Stomach (tissue), 19 donors: ENCODE measurements at places on chromosomes 6 and 20. TPM values are rescaled to one million over a fixed set of nuclear protein-coding genes. Genes with fewer than 3 reads are reported as not detected.

Gene ZC2HC1B
- total RNA-seq, result not detected

GRCh38 chr20:61659246-61659993, 406.3 kb downstream of the TAF4 start:
- no peak overlapping the region for H3K27ac ChIP-seq
- H3K4me3 ChIP-seq, result no peak overlapping the region
- peaks cover 39% of the 10 kb centered on the region for H3K27me3 ChIP-seq
- H3K4me1 ChIP-seq, result no peaks in the 10 kb centered on the region
- no peak for DNase-seq
- no peaks in the 10 kb centered on the region for H3K36me3 ChIP-seq

DNA sequence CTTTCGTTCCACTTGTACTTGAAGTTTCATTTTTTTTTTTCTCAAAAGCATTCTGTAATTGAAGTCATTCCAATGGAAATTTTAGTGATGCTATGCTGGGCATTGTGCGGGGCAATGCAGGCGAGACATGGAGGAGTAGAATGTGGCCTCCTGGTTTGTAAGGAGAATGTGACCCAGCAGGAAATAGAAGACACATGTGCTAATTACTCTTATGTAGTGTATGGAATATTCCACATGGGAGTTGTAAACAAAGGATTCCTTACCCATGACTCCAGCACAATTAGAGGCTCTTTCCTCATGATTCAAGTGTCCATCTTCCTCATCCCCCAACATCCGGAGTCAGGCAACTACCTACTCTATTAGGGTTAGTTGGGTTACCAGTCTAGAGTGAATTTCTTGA, 14.9 kb upstream of the RFPL4B start:
- no peaks in the 10 kb centered on the region for H3K36me3 ChIP-seq
- H3K4me1 ChIP-seq, result peaks cover 1% of the 10 kb centered on the region
- H3K27me3 ChIP-seq, result no peaks in the 10 kb centered on the region

DNA sequence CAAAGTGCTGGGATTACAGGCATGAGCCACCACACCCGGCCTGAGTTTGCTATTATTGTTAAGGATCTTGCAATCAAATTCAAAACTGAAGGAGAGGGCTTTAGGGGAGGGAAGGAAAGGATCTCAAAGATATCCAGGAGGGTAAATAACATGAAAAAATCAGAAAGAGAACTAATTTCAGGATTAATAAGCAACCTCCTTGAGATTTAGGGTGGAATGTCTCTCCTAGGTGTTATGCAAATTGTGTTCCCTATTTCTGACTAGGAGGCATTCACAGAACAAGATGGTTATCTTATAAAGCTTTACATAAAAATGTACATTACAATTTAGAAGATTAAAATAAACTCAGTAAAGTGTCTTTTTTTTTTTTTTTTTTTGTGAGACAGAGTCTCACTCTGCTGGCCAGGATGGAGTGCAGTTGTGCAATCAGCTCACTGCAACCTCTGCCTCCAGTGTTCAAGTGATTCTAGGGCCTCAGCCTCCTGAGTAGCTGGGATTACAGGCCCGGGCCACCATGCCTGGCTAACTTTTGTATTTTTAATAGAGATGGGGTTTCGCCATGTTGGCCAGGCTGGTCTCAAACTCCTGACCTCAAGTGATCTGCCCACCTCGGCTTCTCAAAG, 92.0 kb upstream of the BEND3 start:
- no peaks in the 10 kb centered on the region for H3K4me1 ChIP-seq
- H3K27me3 ChIP-seq, result no peaks in the 10 kb centered on the region
- peaks cover 9% of the 10 kb centered on the region for H3K36me3 ChIP-seq
- no peak overlapping the region for H3K4me3 ChIP-seq
- DNase-seq, result no peak

Gene C4B
- 14.9 TPM for total RNA-seq

Gene TBXT
- total RNA-seq, result not detected

DNA sequence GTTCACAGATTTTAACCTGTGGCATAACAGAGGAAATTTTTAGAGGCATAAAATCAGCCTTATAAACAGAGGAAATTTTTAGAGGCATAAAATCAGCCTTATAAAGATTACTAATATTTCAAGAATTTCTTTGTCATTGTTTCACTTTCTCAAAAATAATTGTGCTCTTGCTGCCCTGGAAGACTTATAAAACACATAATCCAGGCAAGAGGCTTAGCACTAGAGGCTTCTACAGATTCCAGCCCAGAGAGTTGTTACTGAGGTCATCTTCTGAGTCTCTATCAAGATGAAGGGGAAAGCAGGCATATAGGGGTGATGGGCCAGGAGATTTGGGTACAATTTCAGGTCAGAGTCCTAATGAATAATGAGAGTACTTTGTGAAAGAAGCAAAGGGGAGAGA, 85.7 kb downstream of the RFPL4B start:
- H3K4me1 ChIP-seq, result peaks cover 23% of the 10 kb centered on the region
- no peaks in the 10 kb centered on the region for H3K36me3 ChIP-seq

- H3K4me3 ChIP-seq, result no peak overlapping the region
- no peak overlapping the region for H3K27ac ChIP-seq
- no peak for DNase-seq
- no peaks in the 10 kb centered on the region for H3K27me3 ChIP-seq
- H3K36me3 ChIP-seq, result no peaks in the 10 kb centered on the region
- no peaks in the 10 kb centered on the region for H3K4me1 ChIP-seq
Observed at GRCh38 chr6:34736823-34737222, 20.5 kb upstream of the SNRPC start.

DNA sequence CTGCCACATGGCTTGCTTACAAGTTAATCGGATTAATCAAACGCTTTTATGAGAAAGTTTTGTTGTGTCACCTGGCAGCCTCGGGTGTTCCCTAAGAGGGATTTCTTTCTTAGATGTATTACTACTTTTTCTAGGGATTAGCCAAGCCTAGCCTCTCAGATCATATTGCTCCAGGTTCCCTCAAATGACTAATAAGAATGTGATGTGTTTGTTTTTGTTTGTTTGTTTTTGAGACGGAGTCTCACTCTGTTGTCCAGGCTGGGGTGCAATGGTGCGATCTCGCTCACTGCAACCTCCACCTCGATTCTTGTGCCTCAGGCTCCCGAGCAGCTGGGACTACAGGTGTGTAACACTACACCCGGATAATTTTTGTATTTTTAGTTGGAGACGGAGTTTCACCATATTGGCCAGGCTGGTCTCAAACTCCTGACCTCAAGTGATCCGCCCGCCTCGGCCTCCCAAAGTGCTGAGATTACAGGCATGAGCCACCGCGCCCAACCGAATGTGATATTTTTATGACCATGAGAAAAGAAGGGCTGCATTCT, 977 bp downstream of the HMGN4 start:
- peak overlapping the region; percentile 95 for H3K27ac ChIP-seq
- no peak for DNase-seq
- H3K4me1 ChIP-seq, result peaks cover 54% of the 10 kb centered on the region
- H3K36me3 ChIP-seq, result no peaks in the 10 kb centered on the region
- no peaks in the 10 kb centered on the region for H3K27me3 ChIP-seq
- peak overlapping the region; percentile 85 for H3K4me3 ChIP-seq
